Activated T-helper 9 cell treated with anti-CD3 and anti-CD28 coated beads, Interleukin-2, amount 50 U/mL, for 16 hours (primary cell): ENCODE measurements at places on chromosomes 3 and 15.

- DNase-seq, result no peak
Observed at GRCh38 chr3:37997791-37998370, 7.3 kb downstream of the VILL start.

GRCh38 chr3:72660270-72661114, 187.8 kb downstream of the SHQ1 start:
- no peak for DNase-seq

DNA sequence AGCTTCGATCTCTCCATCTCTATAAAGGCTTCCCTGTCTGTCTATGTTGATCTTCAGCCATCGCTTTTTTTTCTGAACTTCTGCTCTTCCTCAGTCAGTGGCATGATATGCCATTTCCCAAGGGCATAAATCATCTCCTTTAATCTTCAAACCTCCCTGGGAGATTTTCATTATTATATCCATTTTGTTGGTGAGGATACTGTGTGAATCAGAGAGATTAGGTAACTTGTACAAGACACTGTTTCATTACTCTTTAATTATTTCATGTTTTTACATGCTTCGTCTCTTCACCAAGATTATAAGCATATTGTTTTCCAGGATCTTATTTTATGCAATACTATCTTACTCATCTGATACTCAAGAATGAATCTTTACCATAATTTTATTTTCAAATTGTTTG, 124.8 kb upstream of the ATP11B start:
- DNase-seq, result no peak

GRCh38 chr15:92808598-92809063, 91.5 kb upstream of the CHD2 start:
- DNase-seq, result no peak

DNA sequence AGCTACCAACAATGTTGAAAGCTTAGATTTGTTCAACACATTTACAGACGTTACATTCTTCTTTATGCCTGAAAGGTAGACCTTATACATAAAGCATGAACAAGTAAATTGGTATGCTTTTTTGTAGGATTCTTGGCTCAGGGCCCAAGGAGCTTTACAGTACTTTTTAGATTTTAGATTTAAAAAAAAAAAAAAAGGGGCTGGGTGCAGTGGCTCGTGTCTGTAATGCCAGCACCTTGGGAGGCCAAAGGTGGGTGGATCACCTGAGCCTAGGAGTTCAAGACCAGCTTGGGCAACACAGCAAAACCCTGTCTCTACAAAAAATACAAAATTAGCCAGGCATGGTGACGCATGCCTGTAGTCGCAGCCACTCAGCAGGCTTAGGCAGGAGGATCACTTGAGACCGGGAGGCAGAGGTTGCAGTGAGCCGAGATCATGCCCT, 39.7 kb downstream of the MEF2A start:
- no peak for DNase-seq

DNA sequence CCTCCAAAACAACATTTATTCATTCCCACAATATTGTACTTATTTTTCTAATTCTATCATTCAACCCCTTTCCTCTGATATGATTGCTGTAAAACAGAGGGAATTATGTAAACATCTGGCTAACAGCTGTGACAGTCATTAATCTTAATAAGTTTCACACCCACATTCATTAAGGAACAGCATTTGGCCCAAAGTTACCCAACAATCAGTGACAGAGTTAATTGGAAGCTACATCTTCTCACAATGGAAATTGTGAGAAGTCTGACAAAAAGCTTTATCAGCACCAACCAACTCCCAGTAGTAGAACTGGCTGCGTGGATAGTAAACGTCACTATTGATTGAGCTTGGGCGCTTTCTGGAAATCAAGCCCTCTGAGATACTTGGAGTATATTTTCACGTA, 165.8 kb upstream of the SLC24A5 start:
- no peak for DNase-seq

GRCh38 chr15:41862515-41863116, 24.0 kb downstream of the PLA2G4B start:
- DNase-seq, result no peak

GRCh38 chr3:98240131-98240530, 23.9 kb upstream of the OR5H6 start:
- DNase-seq, result no peak

DNA sequence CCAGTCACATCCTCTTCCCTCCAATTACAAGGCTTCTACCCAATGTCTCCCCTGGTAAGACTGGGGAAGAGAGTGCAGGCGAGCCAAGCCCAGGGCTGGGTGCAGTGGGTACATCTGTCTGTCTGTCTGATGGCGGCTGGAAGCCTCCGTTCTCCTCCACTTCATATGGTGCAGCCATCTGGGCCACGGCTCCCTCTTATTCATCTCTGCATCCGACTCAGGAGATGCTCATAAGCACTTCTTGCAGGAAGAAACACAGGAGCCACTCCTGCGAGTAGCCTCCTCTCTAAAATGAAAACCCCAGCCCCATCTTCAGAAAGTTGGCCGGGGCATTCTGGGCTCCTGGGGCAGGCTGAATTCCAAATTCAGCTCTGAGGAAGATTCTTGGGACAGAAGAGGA, 67.5 kb upstream of the SLC6A6 start:
- no peak for DNase-seq

DNA sequence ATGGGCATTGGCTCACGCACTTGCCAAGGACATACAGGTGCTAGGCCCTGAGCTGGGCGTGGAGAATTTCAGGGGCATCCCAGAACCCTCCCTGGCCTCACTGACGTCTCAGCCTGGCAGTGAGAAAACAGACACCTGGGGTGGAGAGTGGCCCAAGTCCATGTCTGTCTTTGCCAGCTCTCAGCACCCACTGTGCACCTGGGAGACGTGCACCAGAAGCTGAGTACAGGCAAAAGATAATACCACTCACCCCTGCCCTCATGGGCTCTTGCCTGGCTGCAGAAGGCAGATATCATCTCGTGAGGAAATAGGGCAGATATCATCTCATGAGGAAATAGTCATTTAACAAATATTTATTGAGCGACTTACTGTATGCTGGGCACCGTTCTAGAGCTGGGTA, 8.0 kb downstream of the LOXL1 start:
- no peak for DNase-seq

- DNase-seq, result no peak
Observed at GRCh38 chr3:72141264-72141663, 356.3 kb upstream of the PROK2 start.

DNA sequence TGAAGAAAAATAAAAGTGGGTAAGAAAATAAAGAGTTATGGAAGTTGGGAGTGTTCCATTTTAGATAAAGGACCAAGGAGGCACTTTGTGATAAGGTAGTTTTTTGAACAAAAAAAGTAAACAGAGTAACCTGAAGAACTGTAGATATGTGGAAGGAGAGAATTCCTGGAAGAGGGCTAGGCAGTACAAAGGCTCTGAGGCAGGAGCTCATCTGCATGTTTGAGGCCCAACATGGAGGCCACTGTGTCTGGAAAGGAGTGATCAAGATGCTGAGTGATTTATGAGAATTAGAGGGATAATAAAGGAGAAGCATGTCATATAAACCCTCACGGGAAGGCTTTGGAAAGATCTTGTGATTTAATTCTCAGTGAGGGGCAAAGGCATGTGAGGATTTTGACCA, 126.5 kb downstream of the DTWD1 start:
- DNase-seq, result no peak

- DNase-seq, result no peak
Observed at GRCh38 chr3:58779934-58780333, 113.4 kb upstream of the FAM3D start.

DNA sequence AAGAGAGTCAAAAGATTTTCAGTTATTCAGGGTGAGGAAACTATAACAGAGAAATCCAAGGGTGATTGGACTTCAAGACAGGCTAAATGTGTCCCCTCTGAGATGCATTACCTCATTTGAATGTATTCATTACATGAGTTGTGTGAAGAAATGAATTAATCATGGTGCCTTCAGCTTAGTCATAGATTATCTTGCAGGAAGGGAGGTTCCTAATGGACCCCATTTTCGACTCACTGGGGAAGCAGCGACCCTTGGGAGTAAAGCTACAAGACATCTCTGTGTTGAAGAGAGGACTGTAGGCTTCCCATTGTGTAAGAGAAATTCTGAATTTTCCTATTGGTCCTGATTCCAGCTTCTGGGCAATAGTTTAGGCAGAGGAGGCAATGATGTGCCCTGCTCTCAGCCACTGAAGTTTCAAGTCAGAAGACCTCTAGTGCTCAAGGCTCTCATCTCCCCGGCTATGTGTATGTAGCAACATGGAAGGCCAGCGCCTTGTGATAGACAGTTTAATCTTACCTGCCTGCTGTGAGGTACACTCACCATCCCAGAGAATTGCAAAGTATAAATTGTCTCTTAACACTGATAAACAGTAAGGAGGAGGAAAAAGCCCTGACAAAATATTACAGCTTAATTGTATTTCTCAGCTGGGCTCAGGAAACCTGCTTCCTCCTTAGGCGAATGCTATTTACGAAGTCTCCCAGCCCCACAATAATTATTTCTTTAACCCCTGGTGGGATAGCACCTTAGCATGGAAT, 133.8 kb downstream of the PDCD6IP start:
- DNase-seq, result no peak

GRCh38 chr3:149118724-149119123, 10.7 kb upstream of the HPS3 start:
- DNase-seq, result no peak

- DNase-seq, result peak; percentile 45
Observed at GRCh38 chr15:52567871-52568600, 794 bp downstream of the ARPP19 start.
